ENCODE measurements at places on chromosomes 12 and 14.

DNA sequence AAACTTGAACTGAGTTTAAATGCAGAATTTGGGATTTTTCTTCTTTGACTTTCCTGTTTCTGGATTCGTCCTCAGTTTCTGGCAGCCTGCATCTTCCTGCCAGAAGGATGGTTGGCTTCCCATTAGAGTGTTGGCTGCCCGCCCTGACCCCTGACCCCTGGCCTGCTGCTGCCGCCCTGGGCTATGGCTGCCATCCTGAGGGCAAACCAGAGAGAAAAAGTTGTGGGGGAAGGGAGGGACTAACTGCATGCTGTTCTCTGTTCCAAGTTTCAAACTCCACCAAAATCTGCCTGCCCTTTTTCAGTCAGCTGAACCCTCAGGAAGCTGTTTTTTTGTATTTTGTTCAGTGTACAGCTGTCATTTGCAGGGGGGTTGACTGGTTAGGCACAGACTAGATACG is 48.4 kb downstream of the FNTB start:
- DNase-seq: no peak

DNA sequence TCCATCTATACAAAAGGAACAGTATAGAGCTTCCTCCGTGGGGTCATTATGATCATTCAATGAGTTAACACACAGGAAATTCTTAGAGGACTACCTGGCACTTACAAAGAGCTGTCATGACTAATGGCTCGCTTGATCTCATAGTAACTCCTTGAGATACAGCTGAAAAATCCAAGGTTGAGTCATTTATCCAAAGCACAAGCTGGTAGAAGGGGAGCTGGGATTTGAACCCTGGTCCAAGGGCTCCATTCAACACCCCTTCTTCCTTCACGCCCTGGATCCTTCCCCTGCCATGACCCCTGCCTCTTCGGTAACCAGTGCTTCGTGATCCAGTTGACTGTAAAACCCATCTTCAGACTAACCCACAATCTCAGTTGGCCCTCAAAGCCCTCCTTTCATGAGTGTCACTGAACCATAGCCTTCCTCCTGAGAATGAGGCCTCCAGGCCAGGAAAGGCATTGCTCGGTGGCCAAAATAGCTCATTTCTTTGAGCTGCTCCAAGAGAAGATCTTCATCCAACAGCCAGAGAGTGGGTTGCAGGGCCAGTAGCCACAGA is 7.8 kb downstream of the ZFP36L1 start:
- peak; percentile 70 for DNase-seq

DNA sequence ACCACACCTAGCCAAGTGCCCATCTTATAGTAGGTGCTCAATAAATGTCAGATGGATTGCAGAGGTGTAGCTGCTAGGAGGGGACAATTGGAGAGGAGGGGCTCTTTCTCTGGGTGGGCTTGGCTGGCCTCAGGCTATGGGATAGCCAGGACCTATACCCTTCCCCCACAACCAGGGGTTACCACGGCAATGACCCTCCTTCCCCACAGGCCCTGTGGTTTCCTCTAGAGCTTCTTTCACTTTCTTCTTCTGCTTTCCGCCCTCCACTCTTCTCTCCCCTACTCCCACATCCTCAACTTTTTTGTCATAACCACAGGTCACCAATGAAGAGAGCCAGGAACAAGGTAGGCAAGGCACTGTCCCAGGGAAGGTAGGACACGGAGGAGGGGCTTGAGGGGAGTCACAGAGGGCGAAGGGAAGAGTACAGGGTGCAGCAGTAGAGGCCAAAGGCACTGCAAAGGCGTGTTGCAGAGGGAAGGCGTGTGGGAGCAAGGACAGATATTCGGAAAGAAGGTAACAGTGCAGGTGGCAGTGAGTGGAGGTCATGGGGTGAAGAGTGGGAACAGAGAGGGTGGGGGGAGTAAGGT is 1.9 kb upstream of the ITGB7 start:
- DNase-seq: no peak

GRCh38 chr12:52686063-52686462 is 5.9 kb upstream of the KRT1 start:
- no peak for DNase-seq

DNA sequence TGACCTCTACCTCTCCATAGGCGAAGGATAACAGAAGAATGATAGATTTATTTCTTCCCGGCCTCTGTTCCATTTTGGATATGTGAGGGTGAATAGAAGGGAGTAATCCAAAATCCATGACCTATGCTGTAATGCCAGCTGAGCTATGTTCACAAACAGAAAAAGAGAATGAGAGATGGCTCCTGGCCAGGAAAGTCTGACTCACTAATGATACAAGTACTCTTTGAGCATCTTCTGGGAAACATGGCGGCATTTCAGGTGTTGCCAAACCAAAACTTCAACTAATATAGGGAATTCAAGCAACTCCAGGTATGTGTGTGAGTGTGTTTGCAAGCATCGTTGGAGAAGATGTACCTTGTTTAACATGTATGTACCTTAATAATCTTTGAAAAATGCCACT is 55.1 kb downstream of the MED13L start:
- peak; percentile 43 for DNase-seq

DNA sequence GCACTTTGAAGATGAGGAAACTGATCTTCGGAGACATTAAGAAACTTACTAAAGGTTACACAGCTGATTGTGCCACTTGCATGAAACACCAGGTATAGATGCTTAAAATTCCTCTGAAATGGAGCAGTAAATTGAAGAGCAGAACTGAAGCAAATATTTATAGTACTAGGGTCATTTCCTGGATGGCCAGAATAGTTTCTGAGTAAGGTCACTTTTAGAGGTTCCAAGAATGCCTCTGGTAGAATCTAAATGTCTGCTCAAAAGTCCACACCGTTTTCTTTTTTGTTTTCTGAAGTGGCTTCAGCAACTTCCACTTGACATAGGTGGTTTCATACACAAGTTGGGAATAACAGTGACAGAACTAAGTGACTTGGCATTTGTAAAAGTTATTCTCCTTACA is 19.4 kb downstream of the TPH2 start:
- no peak for DNase-seq

DNA sequence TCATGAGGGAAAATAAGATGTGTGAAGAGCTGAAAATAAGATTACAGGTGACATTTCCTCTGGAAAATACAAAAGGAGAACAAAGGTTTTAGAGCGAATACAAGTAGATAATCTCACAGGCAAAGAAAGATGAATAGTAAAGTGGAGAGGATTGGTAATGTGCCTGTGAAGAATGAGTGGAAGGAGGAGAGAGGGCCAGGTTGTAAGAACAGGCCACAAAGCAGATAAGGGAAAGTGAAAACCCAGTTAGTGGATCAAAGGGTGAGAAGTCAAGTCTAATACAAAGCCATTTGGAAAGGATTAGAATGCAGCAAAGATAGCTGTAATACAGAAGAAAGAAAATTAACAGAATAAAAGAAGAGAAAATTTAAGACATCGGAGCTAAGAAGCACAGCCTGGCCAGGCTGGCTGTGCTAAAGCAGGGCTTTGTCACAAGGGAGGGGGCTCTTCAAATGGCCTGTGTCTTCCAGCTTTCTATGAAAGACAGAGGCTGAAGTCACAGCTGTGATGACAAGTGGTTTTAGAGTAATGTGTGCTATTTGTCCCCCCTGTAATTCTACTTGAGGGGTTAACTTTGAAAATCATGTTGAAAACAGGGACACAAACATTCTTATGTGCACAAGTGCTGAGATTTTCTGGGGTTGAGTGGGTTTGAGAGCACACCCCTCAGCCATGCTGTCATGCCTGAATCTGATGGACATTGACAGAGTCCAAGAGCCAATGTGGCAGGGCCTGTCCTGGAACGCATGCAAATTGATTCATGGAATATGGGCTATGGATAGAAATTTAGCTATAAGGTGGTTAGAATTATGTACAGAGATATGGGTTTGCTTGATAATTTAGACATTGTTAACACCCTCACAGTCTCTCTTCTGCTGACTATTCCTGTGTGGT is 344.5 kb upstream of the NAV3 start:
- DNase-seq: no peak

GRCh38 chr12:73833746-73834145 is 703.9 kb upstream of the ATXN7L3B start:
- no peak for DNase-seq

DNA sequence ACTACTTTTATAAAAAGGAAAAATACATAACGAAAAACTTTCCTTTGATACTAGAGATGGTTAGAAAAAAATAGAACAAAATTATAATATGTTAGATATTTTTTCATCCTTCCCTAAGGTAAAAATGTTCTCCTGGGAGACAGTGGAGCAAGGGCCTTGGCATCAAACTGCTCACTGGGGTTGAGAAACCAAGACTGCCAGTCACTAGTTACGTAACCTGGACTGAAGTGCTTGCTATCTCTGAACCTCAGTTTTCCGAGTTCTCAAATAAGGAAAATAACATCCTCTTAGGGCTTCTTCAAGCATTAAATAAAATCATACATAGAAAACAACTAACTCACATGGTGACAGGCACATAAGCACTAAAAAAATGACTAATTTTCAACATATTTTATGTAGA is 48.2 kb upstream of the FRMD6 start:
- DNase-seq: no peak

DNA sequence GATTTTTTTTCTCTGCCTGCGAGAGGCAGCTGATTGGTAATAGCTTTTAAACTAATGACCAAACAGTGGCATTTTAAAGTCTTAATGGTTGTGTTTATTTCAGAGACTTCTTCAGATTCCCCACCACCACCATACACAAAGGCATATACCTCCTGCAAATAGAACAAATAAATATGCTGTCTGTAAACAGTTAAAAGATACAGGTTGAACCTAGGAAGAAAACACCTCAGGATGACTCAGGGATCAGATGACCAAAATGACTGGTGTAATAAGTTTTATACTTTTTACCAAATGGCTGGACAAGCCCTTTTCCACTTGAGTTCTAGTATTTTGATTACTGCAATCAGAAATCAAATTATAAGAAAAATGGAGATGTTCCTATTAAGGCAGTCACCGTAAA is 364.1 kb downstream of the PAWR start:
- DNase-seq: peak; percentile 26

All from Caki2 (cell line).